ENCODE measurements at places on chromosomes 16 and 17. TPM values are rescaled to one million over a fixed set of nuclear protein-coding genes. Genes with fewer than 3 reads are reported as not detected.

BRICD5 gene
- total RNA-seq = 2.6 TPM

KCNJ12 gene
- total RNA-seq = 4.0 TPM

P4HB gene
- total RNA-seq = 685 TPM

CHST5 gene
- not detected for total RNA-seq

CRHR1 gene
- 3.7 TPM for total RNA-seq

SPATA22 gene
- not detected for total RNA-seq

DNA sequence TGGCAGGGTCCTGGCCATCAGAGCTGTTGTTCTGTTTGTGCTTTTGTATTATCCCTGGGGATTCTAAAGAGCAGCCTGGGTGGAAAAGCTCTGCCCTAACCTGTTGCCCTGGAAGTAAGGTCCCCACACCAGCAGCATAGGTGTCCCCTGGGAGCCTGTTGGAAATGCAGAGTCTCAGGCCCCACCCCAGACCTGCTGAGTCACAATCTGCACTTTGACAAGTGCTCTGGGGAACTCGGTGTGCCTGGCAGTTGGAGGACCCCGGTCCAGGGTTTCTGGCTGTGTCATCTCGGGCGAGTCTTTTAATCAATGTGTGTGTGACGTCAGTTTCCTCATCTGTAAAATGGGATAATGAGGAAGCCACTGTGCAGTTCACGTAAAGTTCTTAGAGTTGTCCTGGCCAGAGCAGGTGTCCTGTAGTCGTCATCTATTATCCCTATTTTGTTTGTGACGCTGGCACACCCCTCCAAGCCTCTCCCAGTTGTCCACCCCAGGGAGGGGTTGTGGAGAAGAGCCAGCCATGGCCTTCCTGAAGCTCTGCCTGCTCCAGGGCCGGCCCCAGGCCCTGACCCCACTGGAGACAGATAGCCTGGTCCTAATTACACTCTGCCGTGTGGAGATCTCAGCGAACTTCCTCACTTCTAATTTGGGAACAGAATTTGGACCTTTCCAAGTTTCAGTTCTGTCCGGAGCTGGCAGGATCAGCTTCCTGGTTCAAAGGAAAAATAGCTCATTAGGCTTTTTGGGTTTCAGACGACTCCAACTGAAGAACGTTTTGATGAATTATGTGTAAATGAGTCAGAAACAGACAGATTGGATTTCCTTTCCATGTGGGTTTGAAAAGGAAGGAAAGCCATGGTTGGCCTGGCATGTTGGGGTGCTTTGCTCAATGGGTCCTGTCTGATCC, 295.7 kb upstream of the FOXF1 start:
- peak; percentile 67 for DNase-seq

DNA sequence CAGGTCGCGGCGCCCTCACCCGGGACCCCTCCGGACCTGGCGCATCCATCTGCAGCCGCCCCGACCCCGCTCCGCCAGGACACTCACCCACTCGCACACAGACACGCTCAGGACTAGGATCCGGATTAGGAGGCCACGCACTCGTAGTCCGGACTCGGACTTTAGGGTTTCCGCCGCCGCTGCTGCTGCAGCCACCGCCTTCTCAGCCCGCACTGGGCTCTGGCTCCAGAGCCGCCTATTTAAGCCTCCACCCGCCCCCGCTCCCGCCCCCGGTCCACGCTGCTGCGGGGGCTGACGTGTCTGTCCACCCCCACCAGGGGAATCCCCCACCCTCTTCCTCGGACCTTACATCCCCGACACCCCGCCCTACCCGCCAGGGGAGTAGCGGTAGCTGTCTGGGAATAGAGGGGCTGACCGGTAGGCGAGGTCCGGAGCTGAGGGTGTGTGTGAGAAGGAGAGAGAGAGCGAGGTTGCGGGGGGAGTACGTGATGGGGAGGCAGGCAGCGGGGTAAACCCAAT, at the start of gene RRAD:
Gene RRAD (minus strand): TSS at position 214 of the 519 bp plus-strand sequence. CDS start 356 bp downstream, outside the sequence.
- DNase-seq = no peak

DNA sequence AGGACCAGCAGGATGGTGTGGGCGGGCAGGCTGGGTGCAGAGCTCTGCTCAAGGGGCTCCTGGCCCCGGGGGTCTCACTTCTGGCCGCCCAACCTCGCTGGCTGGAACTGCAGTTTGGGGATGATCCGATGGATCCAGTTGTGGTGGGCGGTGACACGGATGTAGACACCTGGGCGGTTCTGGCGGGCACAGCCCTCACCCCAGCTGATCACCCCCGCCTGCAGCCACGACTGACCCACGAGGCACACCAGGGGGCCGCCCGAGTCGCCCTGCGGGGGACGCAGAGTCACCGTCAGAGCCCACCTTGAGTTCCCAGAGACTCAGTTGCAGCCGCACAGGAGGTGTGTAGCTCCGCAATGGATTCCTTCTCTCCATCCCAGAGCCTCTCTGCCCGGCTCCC, 7.5 kb downstream of the PRSS27 start:
- peak; percentile 83 for DNase-seq

- no peak for DNase-seq
Measured at GRCh38 chr17:26807024-26807423, 486.9 kb upstream of the WSB1 start.

All from lower leg skin (tissue), 4 donors.